Kidney (tissue), 22 donors: ENCODE measurements at places on chromosomes 3 and 15. TPM values are rescaled to one million over a fixed set of nuclear protein-coding genes. Genes with fewer than 3 reads are reported as not detected.
A peak's percentile ranks its signal among the peaks of the same experiment; 100 is the strongest.

DNA sequence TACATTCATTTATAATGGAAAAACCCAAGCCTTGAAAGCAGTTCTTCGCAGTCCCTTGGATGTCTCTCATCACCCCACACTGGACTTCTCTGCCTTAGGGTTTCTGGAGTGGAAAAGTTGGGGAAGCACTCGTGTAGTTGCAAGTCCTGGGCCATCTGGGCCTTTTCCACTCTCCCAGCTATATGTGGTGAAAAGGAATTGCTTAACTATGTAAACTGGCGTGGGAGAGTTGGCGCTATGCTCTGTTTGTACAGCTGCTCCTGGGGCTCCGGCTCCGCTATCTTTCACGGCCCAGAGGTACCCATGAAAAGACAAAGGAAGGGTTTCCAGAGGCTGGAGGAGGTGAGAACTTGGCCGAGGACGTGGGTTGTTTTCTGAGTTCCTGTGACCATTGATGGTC is 81.1 kb upstream of the MYZAP start:
- peaks cover 28% of the 10 kb centered on the region for H3K4me1 ChIP-seq
- H3K4me3 ChIP-seq: no peak overlapping the region
- DNase-seq: no peak
- peaks cover 3% of the 10 kb centered on the region for H3K36me3 ChIP-seq

DNA sequence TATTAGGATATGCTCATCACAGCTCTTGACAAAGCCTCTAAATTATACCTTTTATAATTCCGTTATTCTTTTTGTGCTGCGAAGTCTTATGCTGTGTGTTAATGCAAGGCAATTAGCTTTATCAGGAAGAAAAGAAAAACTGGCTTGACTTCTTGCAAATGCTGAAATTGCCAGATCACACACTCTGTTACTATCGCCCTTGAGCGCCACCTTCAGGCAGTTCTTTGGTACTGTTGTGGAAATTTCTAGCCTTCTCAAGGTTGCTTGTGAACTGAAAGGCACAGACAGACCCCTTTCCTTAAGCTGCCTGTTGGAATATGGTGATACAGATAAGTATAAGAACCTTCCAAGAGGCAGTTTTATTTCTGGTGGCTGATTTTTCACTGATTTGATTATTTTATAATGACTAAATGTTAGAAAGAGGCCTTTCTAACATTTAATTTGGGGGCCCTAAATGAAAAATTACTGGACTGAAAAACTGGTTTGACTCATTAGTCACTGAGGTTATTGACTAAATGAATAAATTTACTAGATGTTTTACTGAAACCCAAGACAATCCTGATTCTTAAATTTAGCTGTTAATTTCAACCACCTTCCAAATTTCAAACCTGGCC is 126.2 kb upstream of the RASGRP1 start:
- DNase-seq: peak; percentile 90
- H3K4me1 ChIP-seq: no peaks in the 10 kb centered on the region
- H3K27ac ChIP-seq: no peak overlapping the region
- H3K27me3 ChIP-seq: no peaks in the 10 kb centered on the region
- no peaks in the 10 kb centered on the region for H3K36me3 ChIP-seq

DNA sequence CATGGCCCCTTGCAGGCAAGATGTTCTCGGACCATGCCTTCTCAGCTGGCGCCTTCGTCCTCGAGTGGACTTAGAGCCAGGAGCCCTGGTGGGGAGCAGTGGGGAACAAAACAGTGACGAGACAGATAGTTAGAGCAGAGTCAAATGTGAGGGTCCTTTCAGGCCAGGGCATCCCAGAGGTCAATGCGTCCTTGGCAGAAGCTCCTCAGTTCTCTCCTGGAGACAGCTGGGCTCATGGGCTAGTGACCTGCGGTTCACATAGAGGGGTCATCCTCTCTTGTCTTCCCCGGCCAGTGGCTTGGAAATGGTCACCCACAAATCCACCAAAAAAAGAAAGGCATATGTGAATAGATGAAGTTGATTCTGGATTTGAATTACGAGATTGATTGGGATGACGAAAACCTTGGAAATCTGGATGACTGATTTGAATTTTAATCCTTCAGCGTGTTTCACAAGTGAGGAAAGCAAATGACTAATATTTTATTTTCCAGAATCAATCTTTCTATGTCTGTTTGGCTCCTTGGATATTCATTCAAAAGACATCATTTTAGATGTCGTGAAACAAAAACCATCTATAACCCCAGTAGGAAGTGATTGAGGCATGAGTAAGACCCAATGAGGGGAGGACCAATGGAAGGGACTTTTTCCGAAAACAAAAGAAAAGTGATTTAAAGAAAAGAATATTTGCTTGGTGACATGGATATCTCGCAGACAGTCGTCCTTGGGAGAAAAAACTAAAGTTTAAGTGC is 84.5 kb downstream of the ASB7 start:
- DNase-seq: no peak
- H3K36me3 ChIP-seq: no peaks in the 10 kb centered on the region
- H3K27me3 ChIP-seq: no peaks in the 10 kb centered on the region
- H3K4me3 ChIP-seq: no peak overlapping the region
- no peaks in the 10 kb centered on the region for H3K4me1 ChIP-seq

DNA sequence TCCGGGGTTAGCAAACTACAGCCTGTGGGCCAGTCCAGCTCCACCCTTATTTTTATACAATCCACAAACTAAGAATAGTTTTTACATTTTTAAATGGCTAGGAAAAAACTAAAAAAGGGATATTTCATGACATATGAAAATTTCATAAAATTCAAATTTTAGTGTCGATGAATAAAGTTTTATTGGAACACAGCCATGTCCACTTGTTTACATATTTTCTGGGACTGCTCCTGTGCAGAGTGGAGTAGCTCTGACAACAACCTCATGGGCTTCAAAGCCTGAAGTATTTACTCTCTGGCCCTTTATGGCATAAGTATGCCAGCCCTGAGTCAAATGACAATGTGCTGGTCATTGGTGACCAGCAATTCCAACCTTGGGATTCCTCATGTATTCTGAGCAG is 17.2 kb downstream of the EFCC1 start:
- DNase-seq: no peak
- no peak overlapping the region for H3K27ac ChIP-seq
- H3K4me3 ChIP-seq: no peak overlapping the region

DNA sequence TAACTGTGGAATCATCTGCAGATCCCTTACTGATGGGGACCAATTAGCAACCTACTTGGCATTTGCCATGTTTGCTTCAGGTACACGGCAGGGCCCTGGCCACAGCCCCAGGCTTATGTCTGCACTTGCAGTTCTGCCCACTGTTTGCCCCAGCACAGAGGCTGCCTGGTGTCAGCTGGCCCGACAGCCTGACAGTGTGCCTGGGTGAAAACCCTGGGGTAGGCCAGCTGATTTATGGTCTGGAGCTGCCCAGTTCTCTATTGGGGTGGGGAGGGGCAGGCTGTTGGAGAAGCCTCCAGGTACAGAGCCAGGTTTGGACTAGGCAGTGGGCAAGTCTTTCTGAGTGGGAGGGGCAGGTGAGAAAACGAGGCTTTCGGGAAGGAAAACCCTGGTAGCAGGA is 11.2 kb upstream of the TGM5 start:
- H3K27me3 ChIP-seq: no peaks in the 10 kb centered on the region
- no peak overlapping the region for H3K27ac ChIP-seq
- H3K4me1 ChIP-seq: no peaks in the 10 kb centered on the region
- H3K36me3 ChIP-seq: no peaks in the 10 kb centered on the region
- no peak for DNase-seq
- no peak overlapping the region for H3K4me3 ChIP-seq

- no peak overlapping the region for H3K27ac ChIP-seq
- H3K4me1 ChIP-seq: no peaks in the 10 kb centered on the region
- H3K4me3 ChIP-seq: no peak overlapping the region
- no peaks in the 10 kb centered on the region for H3K27me3 ChIP-seq
- no peaks in the 10 kb centered on the region for H3K36me3 ChIP-seq
Observed at GRCh38 chr15:89899295-89899945, 5.6 kb upstream of the AP3S2 start.

Gene ERC2
- 3.8 TPM for total RNA-seq

Gene TMEM266
- 0.72 TPM for total RNA-seq

GRCh38 chr15:40763801-40764628 is at the start of gene GCHFR:
Gene GCHFR (plus strand): TSS chr15:40764068. CDS start chr15:40764181, 113 bp downstream.
- H3K4me3 ChIP-seq: peak within 1 kb of the TSS; percentile 44
- H3K36me3 ChIP-seq: no peaks in the 10 kb centered on the region
- H3K4me1 ChIP-seq: peaks cover 7% of the 10 kb centered on the region

- DNase-seq: no peak
- no peaks in the 10 kb centered on the region for H3K36me3 ChIP-seq
- H3K27ac ChIP-seq: no peak overlapping the region
- H3K27me3 ChIP-seq: no peaks in the 10 kb centered on the region
Observed at GRCh38 chr3:9852528-9852927, 8.7 kb upstream of the RPUSD3 start.
